ENCODE measurements at places on chromosomes 1 and 21.

- DNase-seq = peak; percentile 9
Measured at GRCh38 chr1:47262787-47263413, 30.9 kb upstream of the TAL1 start.

DNA sequence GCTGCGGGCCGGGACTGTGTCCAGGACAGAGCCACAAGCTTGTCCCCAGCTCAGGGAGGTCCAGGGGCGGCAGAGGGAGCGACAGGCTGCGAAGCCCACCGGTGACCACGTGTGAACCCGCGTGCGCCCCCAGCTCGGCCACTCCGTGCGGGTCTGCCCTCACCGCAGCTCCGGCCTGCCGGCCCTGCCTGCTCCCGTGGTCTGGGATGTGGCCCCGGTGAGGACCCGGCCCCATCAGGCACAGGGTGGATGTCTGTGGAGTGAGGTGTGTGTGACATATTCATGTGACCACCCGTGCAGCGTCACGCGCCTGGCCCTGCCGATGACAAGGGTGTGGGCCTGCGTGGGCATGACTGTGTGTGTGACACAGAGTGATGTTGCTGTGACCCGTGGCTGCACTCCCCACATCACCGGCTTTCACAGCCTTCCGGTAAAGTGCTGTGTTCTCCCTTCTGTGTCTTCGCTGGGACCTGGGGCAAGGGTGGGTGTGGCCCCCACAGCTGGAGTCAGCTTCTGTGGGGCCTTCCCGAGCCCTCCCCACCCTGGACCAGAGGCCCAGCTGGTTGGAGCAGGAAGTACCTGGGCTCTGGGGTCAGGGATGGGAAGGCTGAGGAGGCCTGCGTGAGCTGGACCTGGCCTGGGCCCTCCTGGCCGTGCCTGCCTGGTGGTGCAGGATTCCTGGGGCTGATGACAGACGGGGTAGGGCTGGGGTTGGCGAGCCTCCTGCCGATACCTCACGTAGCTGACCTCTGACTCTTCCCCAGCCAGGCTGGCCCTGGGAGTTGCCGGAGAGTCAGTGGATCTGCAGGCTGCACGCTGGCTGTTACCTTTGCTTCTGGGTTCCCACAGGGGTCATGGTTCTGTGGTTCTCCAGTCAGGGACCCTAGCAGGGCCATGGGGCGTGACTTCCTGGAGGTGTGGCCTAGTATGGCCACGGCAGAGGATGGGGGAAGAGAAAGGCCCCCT lies 4.1 kb downstream of the RNF223 start:
- DNase-seq = no peak

DNA sequence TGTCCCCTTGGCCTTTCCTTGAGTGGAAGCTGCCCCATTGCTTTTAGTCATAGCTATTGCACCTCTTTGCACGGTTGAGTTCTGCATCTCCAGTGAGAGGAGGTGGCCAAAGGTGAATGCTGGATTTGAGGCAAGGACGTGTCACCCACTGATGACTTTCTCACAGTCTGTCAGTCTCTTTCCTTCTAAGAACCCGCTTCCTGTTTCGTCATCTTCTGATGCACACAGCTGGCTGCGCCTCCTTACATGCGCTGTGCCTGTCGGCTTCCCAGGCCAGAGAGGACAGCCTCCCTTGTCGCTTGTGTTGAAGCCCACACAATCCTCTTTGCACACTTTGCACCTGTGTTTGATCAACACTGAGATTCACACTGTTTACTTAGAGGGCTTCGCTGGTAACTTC lies 41.8 kb upstream of the PWP2 start:
- peak; percentile 64 for DNase-seq

DNA sequence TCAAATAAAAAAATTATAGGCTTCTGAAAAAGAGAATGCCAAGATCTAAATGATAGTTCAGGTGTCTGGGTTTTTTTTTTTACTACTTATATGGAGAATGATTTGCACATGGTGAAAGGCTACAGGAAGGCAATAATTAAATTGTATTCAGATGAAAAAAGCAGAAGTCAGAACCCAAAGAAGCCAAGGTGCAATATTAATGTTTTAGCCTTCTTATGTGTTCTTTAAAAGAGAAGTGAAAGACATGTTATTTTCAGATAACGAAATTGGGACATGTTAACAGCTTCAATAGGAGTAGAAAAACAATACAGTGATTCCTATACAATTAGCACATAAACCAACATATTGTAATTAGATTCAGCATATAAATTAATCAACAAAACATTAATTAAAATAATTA lies 452.9 kb upstream of the PRMT6 start:
- no peak for DNase-seq

DNA sequence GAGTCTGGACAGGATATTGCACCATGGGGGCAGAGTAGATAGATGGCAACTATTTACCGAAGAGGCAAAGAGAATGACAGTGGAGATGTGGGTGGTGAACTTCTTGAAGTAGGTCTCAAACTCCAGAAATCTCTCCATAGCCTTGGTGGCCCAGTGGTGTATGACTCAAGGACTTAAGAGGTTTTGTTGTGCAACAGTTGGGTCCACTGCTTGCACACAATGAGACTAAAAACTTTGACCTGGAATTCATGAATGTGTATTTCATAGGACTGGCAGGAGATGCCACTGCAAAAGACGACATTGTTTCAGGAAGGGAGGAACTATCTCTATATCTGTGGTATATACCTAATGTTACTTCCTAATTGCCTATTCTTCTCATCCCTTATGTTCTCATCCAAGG lies 75.9 kb downstream of the ZSCAN20 start:
- DNase-seq = no peak

DNA sequence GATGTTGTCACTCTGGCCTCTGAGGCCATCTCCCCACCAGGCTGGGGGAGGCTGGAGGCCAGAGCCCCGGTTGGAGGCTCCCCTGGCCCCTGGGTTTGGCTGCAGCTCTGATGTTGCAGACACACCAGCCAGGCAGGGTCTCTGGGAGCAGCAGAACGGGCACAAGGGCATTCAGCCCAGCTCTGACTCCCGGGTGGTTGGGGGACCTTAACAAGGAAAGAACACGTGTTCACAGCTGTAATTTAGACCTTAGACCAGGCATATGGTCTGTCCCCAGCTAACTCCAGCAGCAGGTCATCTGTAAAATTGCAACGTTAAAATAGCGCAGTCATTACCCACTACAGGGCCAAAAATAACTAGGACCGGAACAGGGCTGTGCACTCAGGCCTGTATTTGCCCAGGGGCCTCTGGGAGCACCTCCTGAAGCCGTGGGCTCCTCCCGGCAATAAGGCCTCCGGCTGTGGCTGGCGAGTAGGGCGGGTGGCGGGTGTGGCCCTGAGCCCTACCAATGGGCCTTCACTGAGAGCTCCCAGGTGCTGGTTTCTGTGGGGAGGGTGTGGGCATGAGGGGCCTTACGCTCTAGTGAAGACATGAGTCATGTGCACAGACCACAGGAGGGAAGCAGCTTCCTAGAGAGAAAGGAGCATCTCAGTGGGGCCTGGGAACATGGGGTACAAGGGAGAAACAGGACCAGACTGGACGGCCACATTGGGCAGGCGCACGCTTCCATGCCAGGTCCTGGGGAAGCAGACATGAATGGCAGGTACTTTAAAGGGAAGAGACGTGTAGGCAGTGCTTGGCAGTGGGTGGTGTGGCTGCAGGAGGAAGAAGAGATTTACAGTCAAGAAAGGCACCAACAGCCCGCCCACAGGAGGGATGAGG lies 6.1 kb downstream of the LDLRAP1 start:
- DNase-seq = peak; percentile 80

DNA sequence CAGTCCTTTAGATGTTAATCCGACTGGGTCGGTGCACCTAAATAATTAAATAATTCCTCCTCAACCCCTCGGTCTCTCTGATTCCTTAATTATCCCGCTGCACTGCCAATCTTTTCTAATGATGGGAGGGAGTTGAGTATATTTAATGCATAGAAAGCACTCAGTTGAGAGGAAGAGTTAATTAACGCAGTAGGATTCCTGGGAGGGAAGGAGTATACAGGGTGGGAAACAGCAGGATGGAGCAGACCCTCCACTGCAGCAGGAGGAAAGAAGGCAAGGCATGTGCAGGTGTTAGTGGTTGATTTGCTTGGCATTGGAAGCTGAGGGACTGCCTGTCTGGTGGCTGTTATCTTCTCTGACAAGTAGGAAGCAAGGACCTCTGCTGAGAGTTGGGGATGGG lies 9.9 kb upstream of the REN start:
- no peak for DNase-seq

DNA sequence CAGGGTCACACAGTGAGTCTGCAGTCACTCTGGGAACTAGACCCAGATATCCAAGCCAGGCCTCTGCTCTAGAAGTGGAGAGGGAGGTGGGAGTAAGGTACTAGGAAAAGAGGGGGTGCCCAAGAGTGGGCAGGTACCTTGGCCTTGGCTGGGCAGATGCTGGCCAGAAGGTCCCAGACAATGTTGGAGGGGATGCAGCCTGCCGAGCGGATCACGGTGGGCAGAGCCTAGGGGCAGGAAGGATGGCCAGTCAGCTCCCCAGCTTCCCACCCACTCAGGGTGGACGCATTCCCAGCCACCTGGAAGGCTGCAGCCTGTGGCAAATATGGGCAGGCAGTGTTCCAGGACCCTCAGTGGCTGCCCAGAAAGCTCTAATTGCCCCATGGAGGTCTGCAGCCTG lies 23.3 kb downstream of the SPOCD1 start:
- DNase-seq = no peak

- no peak for DNase-seq
Measured at GRCh38 chr21:38277501-38278131, 20.8 kb downstream of the KCNJ15 start.

DNA sequence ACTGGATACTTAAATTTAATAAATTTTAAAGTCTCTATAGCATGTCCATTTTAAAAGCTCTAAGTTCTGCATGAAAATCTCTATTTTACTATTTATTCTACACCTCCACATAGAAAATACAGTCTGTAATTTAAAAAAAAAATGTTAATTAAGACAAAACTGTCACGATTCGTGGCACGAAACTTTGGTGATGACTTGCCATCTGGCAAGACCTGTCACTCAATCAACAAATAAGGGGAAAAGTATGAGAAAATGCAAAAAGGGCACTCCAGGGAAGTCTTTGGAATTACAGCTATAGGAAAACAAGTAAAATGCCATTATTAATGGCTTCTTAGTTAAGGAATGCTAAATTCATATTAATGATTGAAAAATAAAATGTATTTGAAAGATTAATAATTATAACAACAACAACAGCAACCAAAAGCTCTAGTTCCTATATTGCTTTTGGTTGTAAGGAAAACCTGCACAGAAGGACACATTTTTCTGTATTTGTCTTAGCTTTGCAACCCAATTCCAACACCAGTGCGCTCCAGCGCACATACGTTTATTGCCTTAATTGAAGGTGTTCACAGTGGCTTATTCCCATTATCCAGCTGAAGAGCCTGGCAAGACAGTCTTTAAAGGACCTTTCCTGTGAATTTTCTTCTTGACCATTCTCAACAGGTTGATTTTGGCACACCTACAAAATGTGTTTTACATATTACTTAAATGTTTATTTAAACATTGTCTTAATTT lies 107.8 kb downstream of the PLPPR5 start:
- no peak for DNase-seq

- no peak for DNase-seq
Measured at GRCh38 chr1:39133340-39133684, 71.2 kb upstream of the MACF1 start.

GRCh38 chr1:155003227-155003765 lies 694 bp downstream of the ZBTB7B start:
- no peak for DNase-seq

- DNase-seq = no peak
Measured at GRCh38 chr1:1596493-1597274, 3.3 kb downstream of the FNDC10 start.

- DNase-seq = no peak
Measured at GRCh38 chr21:39077876-39078275, 105.4 kb downstream of the PSMG1 start.

DNA sequence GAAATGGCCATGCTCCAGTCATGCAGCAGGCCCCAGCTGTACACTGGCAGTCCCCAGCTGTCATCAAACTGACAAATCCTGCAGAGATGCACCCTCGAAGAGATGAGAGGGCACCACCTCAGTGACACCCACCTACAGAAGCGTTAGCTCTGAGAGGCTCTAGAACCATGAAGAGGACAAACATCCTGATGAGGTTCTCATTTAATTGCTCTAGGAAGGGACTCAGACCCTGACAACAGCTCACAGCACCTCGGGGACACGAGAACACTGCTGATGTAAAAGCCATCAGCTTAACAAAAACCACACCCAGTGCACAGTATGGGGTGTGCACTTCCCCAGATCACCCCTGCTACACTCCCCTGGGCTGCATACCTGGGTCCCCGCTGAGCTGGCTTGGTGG lies 3.4 kb downstream of the ZNF496 start:
- DNase-seq = no peak

GRCh38 chr1:111745675-111746613 lies 6.7 kb upstream of the INKA2 start:
- DNase-seq = no peak
